Lower lobe of right lung (tissue), 2 donors: ENCODE measurements at places on chromosomes 11 and 22. TPM values are rescaled to one million over a fixed set of nuclear protein-coding genes. Genes with fewer than 3 reads are reported as not detected.
A peak's percentile ranks its signal among the peaks of the same experiment; 100 is the strongest.

DNA sequence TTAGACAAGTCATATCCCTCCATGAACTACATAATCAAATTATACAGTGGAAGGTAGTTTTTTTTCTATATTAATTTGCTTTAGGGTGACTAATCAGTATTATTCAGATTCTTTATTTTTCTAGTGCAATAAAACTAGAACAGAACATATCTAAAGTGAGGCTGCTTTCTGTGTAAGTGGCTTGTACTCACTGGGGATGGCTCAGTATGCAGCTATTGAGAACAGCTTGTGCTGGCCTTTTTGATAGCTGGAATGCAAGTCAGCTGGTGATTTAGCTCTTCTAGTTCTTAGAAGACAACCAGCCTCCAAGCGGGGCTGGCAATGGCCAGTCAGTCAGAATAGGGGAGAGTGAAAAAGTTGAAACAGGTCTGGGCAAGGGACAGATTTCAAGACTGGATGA, 119.4 kb downstream of the BLID start:
- no peak overlapping the region for H3K4me3 ChIP-seq
- no peaks in the 10 kb centered on the region for H3K4me1 ChIP-seq
- no peak overlapping the region for H3K27ac ChIP-seq

Gene CD59
- 816 TPM for total RNA-seq

- no peaks in the 10 kb centered on the region for H3K27me3 ChIP-seq
- no peak for DNase-seq
- no peaks in the 10 kb centered on the region for H3K36me3 ChIP-seq
- H3K4me1 ChIP-seq = no peaks in the 10 kb centered on the region
Observed at GRCh38 chr11:41307296-41308080, 152.0 kb downstream of the LRRC4C start.

DNA sequence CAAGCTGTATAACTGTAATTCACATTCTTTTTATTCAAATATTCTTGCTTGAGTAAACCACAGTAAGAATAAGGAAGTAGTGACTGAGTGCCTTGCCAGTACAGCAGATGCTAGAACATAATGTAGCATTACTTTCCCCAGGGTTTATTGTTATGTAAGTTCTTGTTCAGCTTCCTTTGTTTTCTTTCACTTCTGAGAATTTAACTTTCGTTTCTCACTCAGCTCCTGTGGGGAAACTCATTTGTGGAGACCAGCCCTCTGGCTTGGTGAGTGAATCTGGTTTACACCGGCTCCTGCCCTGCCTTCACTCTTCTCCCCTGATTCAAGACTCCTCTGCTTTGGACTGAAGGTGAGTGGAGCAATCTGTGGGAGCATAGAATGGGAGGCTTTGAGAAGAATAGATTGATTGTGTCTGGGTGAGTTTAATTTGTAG, at the start of gene TRIM22:
TSS of gene TRIM22 (plus strand) at position 240 of the 433 bp plus-strand sequence. CDS start 6,443 bp downstream, outside the sequence.
- DNase-seq = peak; percentile 56
- H3K27ac ChIP-seq = peak within 1 kb of the TSS; percentile 94
- peaks cover 5% of the 10 kb centered on the region for H3K36me3 ChIP-seq
- H3K4me1 ChIP-seq = peaks cover 36% of the 10 kb centered on the region
- no peaks in the 10 kb centered on the region for H3K27me3 ChIP-seq
- peak within 1 kb of the TSS; percentile 64 for H3K4me3 ChIP-seq

DNA sequence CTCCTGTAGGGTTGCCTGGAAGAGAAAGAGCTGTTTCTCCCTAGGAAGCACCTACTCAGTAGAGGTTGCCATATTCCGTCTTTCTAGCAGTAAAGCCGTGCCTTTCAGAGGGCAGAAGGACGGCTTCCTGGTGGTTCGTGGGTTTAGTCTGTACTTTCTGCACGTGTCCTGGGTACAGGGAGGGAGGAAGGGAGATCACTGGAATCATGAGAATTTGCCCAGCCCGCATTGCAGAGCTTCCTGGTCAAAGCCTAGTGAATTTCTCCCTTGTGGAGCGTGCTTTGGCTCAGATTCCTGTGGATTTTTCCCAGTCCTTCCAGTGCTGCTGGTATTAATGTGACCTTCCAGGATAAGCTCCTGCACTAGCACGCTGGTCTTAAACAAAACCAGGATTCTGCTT, 44.9 kb downstream of the GRAMD1B start:
- no peak overlapping the region for H3K27ac ChIP-seq
- DNase-seq = no peak
- no peak overlapping the region for H3K4me3 ChIP-seq
- no peaks in the 10 kb centered on the region for H3K27me3 ChIP-seq

GRCh38 chr11:122776546-122776945, 61.8 kb upstream of the CRTAM start:
- DNase-seq = no peak
- H3K36me3 ChIP-seq = no peaks in the 10 kb centered on the region
- H3K27ac ChIP-seq = no peak overlapping the region

Gene DEUP1
- total RNA-seq = 0.68 TPM

GRCh38 chr11:132864811-132865576, 667.3 kb downstream of the OPCML start:
- no peak overlapping the region for H3K27ac ChIP-seq
- H3K27me3 ChIP-seq = no peaks in the 10 kb centered on the region
- no peaks in the 10 kb centered on the region for H3K4me1 ChIP-seq
- H3K4me3 ChIP-seq = no peak overlapping the region
- DNase-seq = no peak

- H3K27me3 ChIP-seq = no peaks in the 10 kb centered on the region
- H3K27ac ChIP-seq = no peak overlapping the region
- no peaks in the 10 kb centered on the region for H3K36me3 ChIP-seq
- DNase-seq = no peak
Observed at GRCh38 chr22:49488943-49489342, 338.7 kb downstream of the BRD1 start.
